NCI-H510A (cell line): ENCODE measurements at places on chromosomes 2 and 18.

GRCh38 chr2:142286618-142287017 is 155.8 kb upstream of the LRP1B start:
- DNase-seq, result no peak

- DNase-seq, result no peak
These were observed 11.8 kb downstream of the TTLL4 start for GRCh38 chr2:218722419-218722818.

- no peak for DNase-seq
These were observed 390.9 kb upstream of the TRIB2 start for GRCh38 chr2:12325806-12326205.

DNA sequence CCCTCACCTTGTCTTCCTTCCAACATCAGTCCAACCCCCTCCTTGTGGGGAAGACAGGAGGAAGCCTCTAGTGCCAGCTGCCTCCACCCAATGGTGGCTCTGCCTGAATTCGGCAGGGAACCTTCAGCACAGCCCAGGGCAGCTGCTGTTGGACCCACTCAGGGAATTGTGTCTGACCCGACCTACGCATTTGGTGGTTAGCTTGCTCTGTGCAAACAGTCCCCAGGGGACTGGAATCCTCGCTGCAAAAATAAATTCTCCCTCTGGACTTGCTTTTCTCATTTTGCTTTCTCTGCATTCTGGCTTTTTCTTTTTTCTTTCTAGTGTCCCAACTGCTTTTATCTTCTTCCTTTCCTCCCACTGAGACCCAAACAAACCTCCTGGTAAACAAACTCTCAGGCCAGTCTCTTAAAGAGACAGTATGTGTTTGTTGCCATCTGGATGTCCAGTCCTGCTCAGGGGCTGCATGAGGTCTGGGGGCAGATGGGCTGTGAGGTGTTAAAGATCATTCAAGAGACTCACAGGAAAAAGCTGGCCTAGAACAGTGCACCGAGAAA is 137.7 kb upstream of the HAAO start:
- DNase-seq, result no peak

DNA sequence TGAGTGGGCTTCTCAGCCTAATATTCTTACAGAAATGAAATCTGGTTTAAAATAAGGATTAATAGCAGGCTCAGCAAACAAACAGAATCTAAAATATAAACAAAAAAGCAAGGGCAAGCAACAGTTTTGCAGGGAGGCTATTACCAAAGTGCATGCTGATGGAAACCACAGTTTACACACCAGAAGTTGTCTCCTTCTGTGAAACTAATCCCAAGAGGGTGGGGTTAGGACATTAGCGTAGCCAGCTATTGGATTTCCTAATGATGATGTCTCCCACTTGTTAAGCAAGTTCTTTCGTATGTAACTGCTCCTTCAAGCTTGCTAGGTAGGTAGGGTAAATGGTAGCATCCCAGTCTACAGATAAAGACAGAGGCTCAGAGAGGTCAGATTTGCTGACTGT is 65.0 kb upstream of the TSPYL6 start:
- no peak for DNase-seq
